ENCODE measurements at places on chromosomes 13 and 19.

GRCh38 chr19:11694533-11695439 lies 44.0 kb downstream of the ZNF823 start:
- DNase-seq, result peak; percentile 96

DNA sequence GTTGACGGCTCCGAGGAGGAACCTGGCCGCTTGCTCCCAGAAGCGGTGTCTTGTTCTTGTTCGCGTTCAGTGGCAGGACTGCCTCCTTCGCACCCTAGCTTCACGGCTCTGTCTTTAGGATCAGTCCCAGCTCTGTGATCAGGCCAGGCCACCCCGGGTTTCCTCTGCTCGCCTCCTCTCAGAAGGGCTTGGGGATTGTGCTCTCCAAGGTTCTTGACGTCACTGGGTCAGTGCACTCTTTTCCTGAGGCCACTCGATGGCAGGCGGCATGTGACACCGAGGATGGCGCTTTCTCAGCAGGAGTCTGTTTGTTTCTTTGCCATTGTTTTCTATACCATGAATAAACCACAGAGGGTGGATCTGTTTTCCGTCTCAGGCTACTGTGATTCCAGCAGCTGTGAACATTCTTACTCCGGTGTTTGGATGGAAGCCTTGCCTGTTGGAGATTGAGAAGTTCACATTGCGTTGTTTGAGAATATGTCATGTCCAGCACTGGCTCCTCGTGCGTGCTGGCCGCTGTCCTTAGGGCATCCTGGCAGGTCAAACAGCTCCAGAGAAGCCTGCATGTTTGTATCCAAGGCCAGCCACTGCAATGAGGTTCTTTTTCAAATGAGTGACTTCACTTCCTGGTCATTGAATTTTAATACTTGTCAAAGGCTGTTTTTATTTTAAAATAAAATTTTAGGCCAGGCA lies 44.5 kb downstream of the SLC7A9 start:
- no peak for DNase-seq

DNA sequence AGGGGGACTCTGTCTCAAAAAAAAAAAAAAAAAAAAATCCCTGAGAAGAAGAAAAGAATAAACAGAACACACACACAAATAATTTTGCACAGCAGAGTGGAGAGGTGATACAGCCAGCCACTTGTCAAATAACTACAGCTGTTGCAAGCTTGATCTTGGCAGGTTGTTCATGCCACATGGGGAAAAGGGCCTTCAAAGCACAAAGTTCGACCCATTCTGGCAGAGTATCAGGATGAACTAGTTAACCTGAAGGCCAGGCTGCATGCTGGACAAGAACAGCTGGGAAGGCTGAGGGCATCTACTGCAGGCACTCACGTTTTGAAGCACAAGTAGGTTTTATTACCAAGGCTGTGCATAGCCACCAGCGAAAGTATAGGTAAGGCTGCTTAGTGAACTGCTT lies 104.1 kb downstream of the KCTD15 start:
- DNase-seq, result no peak

GRCh38 chr19:38656171-38656981 lies 8.9 kb downstream of the ACTN4 start:
- DNase-seq, result no peak

- no peak for DNase-seq
These were observed 61.0 kb downstream of the HSPH1 start for GRCh38 chr13:31100721-31101120.

DNA sequence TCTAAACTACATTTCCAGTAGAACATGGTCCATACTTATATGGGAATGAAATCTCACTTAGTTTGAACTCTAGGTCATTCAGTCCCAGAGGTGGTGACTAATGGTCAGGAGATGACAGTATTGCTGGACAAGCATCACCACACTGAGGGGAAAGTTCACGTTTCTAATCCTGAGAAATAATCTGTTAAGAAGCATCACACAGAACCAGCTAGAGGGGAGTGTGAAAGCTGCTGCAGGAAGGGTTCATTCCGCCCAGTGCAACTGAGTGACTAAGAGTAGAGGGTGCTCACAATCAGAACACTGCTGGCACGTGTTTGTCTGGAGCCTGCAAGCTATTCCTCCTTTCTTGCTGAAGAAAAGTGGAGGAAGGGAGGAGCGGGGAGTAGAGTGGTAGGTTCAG lies 2.7 kb downstream of the COL4A1 start:
- DNase-seq, result no peak

DNA sequence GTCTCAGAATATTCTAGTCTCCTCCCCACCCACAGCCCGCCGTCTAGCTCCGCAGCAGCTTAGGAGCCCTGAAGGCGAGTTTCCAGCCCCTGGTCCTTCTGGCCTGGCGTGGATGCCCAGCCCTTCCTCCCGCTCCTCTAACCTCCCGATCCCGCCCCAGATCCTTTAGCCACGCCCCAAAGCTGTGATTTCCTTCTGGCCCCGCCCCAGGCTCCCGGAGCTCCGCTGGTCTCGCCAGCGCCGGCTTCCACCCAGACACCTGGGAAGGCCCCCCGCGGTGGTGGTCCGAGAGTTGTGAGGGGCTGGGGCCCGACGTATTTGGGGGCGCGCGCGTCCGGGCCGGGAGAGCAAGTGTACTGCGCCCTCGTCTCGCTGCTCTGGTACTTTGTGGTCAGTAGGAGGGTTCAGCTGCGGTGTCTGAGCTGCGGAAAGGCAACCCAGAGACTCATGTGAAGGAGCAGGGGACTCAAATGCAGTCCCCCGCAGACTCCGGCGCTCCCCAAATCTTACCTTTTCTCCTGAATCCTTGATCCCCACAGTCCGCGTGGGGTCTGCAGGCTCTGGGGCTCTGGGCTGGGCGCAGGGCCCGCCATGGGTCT lies at the start of gene CGB7:
CGB7 (minus strand) TSS at position 114 of the 599 bp plus-strand sequence. CDS start 2,374 bp downstream, outside the sequence.
- no peak for DNase-seq

- no peak for DNase-seq
These were observed 81.2 kb downstream of the STARD13 start for GRCh38 chr13:33204130-33204927.

DNA sequence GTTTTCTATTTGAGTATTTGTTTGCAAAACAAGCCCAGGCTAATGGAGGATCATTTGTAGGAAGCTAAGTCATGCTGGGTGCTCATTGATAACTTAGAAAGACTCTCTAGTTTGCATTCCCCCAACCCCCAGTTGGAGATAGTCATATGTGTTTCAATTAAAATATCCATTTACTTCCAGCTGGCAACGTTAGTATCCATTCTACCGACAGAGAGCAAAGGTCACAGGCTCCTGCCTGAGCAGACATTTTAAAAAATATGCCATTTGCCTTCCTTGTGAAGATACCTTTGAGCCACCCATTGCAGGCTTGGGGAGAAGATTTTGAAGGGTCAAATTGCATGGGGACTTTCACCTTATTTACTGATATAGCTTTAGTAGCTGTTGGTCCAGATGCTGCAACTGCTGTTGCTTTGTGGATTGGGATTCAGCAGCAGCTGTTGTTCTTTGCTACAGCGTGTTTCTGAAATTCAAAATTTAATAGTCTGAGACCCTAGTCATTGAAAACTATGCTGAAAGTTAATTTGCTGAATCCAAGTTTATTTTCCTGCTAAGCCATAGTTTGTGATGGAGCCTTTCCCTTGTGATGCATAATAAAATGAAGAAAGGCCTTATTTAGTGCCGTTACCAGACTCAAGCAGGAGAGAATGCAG lies 335.1 kb downstream of the GPC6 start:
- no peak for DNase-seq

- DNase-seq, result no peak
These were observed 13.5 kb downstream of the PLPP2 start for GRCh38 chr19:277581-278165.

DNA sequence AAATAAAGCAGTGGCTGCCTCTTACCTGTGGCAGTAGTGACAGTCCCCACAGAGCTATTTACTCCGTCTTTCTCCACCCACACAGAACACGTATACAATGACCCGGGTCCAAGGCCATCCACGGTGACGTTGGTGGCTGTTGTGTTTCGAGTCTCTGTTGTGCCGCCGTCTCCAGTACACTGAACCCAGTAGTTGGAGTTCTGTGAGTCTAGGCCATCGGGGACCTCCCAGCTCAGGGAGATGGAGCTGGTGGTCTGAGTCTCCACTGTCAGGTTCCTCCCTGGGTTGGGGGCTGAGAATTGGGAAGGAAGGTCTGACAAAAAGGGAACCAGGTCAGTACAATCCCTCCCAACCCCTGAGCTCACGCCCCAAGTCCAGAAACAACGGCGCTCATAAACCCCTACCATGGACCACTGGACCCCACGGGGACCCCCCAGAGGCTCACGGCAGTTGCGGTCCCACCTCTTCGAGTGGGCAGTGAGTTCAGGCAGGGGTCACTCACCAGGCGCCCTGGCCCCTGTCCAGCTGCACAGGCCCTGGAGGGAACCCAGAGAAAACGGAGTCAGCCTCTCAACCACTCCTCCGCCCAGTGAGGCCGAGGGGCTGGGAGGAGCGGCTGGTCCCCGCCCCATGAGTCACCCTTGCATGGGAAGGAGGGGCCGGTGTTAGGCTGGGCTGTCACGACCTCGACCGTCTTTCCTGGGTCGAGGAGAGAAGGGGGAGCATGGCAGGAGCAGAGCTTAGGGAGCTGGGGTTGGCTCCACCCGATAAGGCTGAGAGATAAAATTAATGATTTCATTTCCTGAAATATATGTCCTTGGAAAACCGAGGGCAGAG lies 2.4 kb downstream of the PTPRH start:
- peak; percentile 96 for DNase-seq

DNA sequence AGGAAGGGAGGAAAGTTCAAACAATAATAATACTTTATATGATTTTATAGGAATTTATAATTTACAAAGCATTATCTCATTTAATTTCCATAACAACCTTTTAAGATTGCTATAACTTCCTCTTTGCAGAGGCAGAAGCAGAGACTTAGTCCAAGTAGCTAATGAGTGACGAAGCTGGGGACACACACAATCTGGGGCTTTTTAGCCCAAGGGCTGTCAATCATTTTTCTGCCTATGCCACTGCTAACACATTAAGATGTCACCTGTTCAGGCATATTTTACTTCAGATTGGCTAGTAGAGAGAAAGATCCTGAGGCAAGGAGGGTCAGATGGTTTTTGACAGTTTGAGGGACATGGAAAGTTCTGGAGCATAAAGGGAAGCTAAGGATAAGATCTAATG lies 12.6 kb downstream of the SCEL start:
- DNase-seq, result no peak

DNA sequence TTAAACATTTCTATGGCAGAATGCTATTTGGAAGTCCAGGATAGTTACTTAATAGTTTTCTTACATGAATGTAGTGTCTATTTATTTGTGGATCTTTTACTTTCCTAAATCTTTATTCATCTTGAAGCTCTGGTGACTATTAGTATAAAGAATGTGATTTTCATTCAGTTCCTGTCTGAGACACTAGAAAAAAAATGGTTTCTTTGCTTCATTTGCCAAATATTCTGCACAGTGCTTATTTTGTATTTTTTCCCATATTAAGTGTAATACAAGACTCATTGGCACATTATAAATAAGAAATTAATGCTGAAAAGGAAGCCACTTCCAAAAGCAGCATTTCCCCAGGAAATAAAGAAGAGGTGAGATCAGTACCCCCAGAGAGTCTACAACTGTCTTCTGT lies 109.8 kb downstream of the POSTN start:
- no peak for DNase-seq

- no peak for DNase-seq
These were observed 2.1 kb upstream of the CPB2 start for GRCh38 chr13:46106839-46107371.
